ENCODE measurements at places on chromosomes 11 and 22.
A peak's percentile ranks its signal among the peaks of the same experiment; 100 is the strongest.

DNA sequence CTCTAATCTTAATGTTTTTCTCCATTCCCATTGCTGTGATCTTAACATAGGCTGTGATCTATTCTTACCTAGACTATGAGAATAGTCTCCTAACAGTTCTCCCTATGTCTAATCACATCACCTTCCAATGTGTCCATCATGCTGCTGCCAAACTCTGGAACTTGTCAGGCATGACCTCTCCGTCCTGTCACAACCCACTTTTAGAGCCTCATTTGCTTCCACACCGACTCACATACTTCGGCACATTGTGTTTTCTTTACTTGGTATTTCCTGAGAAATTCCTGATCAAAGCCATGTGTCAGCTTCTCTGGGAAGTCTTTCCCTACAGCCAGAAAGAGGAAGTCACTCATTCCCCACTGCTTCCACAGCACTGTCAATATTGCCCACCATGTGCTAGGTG lies 40.5 kb upstream of the BIRC3 start:
- no peak for DNase-seq

DNA sequence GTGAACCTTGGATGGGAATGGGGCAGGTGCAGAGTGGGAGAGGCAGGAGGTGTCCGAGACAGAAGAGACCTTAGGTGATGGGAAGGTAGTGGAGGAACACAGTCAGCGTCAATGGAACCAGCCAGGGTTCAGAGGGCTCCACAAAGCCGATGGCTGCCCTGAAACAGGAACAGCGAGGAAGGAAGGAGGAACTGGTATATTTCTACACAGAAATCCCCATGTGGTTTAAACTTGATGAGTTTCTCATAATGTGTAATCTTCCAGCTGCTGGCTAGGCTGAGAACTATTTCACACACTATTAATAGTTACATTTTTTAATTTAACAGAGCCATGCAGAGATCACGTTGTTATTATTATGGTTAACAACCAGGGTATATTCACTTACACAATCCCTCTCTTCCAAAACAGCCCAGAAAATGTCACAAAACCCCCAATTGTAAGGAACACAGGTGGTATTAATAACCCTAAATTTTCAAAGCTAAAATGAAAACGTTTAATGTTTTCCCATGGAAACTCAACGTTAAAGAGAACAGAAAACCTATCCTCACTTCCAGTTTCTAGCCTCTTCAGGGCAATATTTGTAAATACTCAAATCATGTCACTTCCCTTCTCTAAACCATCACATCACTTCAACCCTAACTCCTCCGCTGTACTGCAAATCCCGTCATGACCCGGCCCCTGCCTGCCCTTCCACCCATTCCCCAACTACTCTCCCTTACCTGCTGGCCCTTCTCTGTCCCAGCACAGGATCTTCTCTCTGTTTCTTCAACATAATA lies 74.5 kb upstream of the ARFGAP3 start:
- DNase-seq = no peak

DNA sequence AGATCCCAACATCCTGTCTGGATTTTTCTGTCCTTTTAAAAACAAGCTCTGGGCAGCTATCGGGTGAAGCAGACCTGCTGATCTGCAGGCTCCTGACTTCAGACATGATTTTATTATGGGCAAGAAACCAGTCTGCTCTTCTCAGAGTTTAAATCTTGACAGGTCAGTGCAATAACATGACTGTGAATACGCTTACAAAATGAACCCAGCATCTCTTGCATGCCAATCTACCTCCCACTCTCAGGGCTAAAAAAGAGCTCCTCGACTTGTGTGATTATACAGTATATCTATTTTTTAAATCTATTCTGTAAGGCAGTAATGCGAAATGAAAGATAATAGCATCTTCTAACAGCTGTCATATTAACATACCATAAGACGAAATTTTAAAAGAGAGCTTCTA lies 18.7 kb upstream of the ASPHD2 start:
- DNase-seq = no peak

DNA sequence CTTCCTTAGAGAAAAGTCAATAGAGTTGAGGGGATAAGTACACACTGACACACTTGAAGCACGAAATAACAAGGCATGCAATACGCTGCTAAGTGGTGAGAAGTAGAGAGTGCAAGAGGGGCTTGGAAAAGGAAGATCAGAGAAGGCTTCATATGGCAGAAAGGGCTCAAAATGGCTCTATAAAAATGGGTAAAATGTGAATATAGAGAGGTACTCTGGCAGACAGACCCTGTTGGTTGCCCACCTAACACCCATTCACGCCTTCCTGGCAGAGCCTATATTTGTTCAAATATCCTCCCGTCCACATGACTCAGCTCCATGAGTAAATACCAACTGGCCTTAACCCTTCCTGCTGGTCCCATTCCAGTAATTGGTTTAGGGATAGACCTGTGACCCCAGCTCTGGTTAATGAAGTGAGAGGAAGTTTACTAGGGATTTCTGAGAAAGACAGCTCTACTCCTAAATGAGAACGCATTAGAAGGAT lies 38.9 kb upstream of the CCDC34 start:
- peak; percentile 46 for DNase-seq

- DNase-seq = no peak
Observed at GRCh38 chr11:22558664-22559063, 67.0 kb downstream of the FANCF start.

GRCh38 chr11:57235761-57236703 lies 1.0 kb downstream of the APLNR start:
- DNase-seq = no peak
